ENCODE measurements at places on chromosomes 13 and 19.

DNA sequence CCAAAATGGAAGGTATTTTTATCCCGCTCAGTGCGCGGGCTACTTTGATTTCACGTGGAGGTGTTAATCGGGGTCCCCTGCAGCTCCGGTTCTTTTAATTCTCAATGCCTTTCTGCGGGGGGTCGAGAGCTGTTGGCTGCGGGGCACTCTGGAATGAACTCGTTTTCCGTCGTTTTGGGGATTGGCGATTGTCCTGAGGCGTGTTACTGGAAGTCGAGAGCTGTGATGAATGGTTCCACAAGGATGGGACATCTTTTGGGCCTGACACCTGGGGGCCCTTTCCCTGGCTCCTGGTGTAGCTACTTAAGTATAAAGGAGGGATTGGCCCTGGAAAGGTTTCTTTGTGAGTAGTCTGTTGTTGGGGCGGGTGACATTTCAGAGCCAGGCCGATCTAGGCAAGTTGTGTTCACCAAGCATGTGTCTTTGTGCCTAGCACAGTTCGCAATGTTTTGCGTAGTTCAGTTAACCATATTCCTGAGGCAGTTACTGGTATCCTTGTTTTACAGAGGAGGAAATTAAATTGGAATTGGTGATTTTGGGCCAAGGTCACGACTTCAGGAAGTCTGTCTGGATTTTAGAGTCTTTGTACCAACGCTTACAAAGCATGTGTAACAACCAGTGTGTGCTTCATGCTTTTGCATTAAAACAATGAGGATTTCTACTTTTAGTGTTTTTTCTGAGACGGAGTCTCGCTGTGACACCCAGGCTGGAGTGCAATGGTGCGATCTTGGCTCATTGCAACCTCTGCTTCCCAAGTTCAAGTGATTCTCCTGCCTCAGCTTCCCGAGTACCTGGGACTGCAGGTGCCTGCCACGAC lies 846 bp downstream of the RPL13A start:
- DNase-seq = no peak

- no peak for DNase-seq
Measured at GRCh38 chr13:30172593-30173302, 134.6 kb downstream of the KATNAL1 start.

- DNase-seq = no peak
Measured at GRCh38 chr13:31001647-31002046, 69.2 kb downstream of the TEX26 start.

GRCh38 chr19:46762245-46762890 lies 16.1 kb upstream of the STRN4 start:
- no peak for DNase-seq

DNA sequence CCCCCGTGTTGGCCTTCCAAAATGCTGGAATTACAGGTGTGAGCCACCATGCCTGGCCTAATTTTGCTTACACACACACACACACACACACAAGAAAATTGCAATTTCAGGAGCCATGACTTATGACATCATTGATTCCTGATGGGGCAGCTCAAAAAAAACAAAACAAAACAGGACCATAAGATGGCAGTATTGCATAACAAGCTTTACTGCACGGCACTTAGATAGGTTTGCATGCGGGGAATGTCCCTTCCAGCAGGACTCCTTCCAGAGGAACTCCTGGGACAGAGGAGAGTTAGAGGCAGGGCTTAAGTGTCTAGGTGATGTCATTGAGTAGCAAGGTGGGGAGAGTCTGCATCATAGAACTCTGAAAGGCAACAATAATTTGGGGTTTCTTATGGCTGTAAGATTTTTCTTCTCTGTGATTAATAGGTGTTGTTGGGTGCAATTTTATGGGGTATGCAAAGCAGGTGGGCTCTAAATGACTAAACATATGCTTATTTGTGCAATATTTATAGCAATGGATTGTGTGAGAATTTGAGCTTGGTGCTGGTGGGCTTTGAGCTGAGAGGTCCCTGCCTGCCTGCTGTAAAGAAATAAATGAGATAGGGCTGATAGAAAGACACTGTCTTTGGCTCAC lies 9.0 kb upstream of the ACSBG2 start:
- DNase-seq = peak; percentile 16

- DNase-seq = no peak
Measured at GRCh38 chr19:54147676-54148075, 10.1 kb downstream of the CNOT3 start.

GRCh38 chr19:38739440-38740256 lies 4.6 kb downstream of the CAPN12 start:
- no peak for DNase-seq

- no peak for DNase-seq
Measured at GRCh38 chr19:7559102-7559501, 23.6 kb downstream of the PNPLA6 start.

DNA sequence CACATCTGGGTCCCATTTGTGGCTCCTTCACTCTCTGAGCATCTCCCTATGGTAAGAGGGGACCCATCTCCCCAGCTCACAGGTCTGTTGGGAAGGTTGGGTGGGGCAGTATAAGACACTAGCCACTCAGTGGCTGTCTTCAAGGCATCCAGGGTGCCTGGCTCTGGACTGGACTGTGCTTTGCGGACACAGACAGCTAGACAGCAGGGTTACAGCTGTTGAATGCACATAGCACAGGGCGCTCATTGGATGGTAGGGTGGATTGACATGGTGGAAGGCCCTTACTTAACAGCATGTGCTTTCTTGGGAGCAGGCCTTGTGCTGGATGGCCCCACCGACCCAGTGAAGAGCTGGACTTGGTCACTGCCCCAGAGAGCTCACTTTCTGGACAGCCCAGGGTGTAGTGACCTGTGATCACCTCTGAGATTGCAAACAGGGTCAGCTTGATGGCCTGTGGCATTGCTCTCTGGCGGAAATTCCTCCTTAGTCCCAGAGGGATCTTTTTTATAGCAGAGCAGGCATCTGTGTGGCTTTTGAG lies 1.9 kb downstream of the ZNF444 start:
- no peak for DNase-seq

- DNase-seq = peak; percentile 93
Measured at GRCh38 chr19:17539238-17540117, 16.0 kb upstream of the COLGALT1 start.

DNA sequence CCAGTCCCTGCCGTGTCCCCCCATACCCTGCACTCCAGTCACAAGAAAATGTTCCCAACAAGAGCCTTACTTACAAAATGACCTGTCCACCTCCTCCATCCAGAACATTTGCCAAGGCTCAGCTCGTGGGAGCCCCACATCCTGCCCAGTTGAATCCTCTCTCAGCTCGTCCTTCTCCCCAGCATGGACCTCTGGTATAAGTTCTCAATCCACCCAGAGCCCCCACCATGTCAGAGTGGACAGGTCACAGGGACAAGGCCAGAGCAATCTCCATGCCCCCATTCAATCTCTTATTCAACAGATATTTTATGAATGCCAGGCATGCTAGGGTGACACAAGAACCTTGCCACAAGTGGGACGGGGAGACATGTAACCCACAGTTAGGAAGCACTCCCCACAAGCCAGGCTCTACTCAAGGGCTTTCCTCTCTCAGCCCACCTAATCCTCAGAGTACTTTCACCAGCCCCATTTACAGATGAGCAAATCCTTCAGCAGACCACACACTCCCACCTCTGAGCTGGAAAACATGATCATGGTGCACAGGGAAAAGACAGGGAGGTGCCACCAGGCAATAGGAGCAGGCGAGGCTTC lies 15.1 kb downstream of the DEDD2 start:
- DNase-seq = no peak

DNA sequence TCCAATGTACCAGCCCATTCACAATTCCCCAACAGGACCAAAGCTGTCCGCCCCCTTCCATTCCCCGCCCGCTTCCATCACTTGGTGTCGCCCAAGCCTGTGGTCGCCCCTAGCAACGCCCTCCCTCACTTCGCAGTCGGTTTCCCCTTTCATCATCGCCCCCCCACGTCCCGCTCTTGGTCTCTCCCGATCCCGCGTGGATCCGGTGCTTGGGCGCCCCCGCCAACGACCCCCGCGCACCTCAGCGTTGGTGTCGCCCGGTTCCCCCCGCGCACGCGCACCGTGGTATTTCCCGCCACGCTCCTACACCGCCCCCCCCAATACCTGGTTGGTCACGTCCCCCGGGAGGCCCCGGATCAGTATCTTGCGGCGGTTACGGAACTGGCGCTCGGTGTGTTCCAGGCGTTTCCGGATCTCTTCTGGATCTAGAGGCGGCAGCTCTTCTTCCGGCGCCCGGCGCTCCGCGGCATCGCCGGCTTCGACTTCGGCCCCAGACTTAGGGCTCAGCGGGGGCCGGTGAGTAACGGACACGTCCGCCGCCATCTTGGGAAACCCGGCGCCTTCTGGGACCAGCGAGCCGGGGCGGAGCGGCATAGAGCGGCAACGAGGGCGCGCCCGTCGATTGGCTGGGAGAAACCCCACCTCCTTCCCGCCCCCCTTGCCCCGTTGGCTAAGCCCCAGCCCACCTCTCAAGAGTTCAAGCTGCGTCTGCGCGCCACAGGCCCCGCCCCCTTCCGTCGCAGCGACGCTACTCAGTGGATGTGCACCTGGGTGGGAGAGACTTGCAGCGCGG lies at the start of gene RAVER1:
RAVER1 (minus strand) TSS at position 565 of the 793 bp plus-strand sequence; CDS start at position 543, 22 bp downstream.
- DNase-seq = peak; percentile 98

GRCh38 chr19:10762656-10763055 lies 44.8 kb downstream of the DNM2 start:
- DNase-seq = peak; percentile 43

DNA sequence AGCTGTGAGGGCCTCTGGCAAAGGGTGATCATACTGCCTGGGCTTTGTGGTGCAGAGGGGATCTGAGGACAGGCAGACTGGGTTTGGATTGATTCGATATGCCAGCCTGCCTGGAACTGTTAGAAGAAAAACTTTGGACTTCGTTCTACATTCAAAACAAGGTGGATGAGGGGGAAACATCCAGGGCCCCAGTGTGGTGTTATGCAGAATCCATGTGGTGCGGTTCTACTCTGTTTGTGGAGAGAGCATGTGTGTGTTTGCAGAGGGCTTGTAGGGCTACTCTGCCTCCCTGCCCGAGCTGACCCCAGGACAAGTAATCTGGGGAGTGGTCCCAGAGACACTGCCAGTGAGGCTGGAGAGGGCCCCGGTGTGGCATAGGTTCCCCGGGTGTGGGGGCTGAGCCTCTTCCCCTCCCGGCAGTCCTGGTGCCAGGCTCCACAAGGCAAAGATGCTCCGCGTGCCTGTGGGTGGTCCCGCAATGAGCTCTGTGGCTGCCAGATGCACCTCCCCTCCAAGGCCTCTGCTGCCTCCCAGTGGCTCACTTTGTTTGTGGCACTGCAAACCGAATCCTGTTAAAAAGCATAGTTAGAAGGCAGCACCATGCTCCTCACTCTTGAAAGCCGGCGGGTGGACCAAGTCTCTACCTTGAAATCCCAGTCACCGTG lies 22.3 kb upstream of the TFDP1 start:
- peak; percentile 9 for DNase-seq

DNA sequence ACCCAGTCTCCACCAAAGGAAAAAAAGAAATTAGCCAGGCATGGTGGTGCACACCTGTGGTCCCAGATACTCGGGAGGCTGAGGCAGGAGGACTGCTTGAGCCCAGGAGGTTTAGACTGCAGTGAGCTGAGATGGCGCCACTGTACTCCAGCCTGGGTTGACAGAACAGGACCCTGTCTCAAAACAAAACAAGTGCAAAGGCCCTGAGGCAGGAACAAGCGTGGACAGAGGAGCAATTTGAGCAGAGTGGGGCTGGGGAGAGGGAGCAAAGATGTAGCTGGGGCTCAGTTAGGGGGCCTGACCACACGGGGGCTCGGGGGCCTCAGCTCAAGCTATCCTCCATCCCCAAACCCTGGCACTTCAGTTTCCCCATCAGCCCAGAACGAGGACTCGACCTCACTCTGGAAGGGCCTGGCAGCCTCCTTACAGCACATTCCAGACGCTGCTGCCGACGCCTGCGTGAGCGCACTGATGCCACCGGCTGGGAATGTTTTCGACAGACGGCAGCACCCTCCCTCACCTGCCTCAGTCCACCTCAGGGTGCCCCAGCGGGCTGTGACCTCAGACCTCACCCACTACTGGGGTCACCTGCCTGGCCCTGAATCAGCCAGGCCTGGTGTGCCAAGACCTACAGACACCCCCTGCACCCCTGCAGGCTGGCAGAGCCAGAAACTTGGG lies 1.8 kb upstream of the POLRMT start:
- no peak for DNase-seq
